ENCODE measurements at places on chromosomes 7 and 10.

GRCh38 chr7:108367314-108367713, 88.9 kb downstream of the NRCAM start:
- DNase-seq, result no peak

DNA sequence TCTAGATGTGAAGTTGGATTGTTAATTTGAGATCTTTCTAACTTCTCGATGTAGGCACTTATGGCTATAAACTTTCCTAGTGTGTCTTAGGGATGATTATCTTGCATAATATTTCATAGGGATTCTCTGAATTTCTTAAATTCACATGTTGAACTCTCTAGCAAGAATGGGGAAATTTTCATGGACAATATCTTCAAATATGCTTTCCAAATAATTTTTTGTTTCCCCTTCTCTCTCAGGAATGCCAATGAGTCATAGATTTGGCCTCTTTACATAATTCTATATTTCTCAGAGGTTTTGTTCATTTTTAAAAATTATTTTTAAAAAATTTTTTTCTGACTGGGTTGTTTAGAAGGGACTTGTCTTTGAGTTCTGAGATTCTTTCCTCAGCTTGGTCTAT, 68.9 kb downstream of the MGAM2 start:
- no peak for DNase-seq

- no peak for DNase-seq
These were observed 718.3 kb downstream of the GRID1 start for GRCh38 chr10:85648279-85648754.

DNA sequence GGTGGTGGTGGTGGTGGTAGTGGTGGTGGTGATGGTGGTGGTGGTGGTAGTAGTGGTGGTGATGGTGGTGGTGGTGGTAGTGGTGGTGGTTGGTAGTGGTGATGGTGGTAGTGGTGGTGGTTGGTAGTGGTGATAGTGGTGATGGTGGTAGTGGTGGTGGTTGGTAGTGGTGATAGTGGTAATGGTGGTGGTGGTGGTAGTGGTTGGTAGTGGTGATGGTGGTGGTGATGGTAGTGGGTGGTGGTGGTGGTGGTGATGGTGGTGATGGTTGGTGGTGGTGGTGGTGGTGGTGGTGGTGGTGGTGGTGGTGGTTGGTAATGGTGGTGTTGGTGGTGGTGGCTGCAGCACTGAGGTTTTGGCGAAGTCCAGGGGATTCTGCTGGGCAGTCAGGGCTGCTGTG, 58.5 kb downstream of the TMEM130 start:
- DNase-seq, result no peak

DNA sequence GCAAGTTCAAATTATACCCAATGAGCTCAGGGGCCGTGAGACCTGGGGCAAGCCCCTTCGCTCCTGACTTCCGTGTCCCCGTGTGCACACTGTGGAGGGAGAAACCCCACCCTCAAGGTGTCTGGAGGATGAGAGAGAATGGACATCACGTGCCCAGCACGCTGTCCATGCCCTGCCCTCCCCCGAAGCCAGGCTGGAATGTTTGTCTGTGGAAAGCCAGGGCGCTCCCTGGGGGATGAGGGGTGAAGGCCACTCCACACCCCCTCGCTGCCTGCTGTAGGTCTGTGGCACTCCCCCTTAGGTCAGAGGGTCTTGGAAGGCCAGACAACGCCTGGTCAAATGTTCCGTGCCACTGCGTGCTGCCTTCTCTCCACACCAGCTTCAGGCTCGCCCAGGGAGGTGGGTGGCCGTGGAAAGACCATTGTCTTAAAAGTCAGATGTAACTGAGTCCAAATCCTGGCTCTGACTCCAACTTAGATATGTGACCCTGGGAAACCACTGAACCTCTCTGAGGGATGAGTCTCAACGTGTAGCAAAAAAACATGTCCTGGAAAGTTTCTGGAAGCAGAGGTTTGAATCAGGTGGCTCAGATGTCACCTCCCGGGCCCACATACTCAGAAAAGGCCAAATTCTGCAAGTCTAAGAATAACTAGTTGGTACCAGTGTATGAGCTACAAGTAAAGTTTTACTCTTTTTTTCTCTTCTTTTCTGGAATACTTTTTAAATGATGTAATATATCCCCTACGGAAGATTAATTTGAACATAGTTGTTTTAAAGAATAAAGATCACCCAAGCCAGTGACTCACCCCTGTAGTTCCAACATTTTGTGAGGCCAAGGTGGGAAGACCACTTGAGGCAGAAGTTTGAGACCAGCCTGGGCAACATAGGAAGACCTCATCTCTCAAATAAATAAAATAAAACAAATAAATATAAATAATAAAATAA, 24.9 kb downstream of the RCC1L start:
- no peak for DNase-seq

- no peak for DNase-seq
These were observed 43.2 kb downstream of the RALA start for GRCh38 chr7:39666562-39666961.

DNA sequence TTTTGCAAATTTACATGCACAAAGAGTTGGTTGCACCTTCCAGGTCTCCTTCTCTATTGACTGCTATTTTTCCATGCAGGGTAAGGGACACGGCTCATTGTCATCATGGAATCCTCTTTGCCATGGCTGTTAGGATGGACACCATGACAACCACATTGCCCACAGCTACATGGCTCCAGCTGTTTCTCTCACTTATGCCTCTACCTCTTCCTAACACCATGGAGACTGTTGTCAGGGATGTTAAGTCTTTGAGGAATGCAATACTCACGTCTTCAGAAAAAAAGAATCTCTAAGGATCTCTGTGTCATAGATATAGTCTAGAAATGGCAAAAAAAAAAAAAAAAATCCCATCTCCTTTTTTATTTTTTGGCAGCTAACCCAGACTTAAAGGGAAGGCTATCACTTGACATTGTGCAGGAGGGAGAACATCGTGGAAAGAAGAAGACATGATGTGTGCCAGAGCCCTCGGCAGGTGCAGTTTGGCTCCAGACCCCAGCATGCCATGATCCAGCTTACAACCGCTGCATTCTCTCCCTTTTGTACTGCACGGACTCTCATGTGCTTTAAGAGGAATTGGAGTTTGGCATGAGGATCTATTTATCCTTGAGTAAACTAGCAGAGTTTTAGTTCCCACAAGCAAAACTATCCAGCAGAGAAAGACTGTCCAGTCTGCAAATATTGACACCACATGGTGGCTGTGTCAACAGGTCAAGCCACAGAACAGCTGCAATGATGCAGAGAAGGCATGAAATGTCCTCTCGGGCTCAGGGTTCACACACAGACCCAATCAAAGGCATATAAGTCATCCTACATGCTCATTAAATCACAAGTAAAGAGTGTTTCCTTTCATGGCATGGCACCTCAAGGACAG, 70.8 kb downstream of the FRMD4A start:
- DNase-seq, result no peak

- no peak for DNase-seq
These were observed 27.5 kb upstream of the ZCCHC24 start for GRCh38 chr10:79472951-79473350.

DNA sequence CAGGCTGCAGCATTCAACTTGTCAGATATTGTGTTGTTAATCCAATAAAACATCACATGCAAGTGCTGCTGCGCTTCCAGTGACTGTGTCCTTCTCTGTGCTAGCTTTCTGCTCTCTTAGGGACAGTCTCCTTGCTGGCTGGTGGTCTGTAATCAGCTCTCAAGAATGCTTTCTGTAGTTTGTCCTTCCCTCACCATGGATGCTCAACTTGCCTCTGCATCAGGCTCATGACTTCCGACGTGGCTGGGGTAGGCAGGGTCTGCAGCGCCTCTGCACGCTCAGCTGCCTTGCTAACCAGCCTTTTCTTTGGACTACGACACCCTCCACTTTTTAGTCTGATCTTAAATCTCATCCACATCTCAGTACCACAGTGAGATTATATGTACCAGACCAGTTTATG, 58.3 kb downstream of the MMRN2 start:
- DNase-seq, result no peak

DNA sequence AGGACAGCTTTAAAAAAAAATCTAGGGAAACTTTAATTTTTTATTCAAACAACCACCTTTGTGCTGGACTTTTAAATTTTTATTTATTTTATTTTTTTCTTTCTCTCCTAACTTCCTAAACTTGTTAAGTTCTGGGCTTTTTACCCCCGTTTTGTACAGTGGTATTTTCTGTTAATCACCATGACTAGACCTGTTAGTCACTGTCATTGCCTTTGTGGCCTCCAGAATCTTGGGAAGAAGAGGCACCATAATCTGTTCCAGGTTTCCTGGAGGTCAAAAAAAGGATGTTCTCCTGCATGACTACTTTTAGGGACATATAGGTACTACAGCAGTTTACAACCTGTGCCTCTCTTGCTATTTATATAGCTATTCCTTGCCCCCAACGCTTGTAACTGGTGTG, 31.1 kb upstream of the DDX50 start:
- DNase-seq, result no peak

DNA sequence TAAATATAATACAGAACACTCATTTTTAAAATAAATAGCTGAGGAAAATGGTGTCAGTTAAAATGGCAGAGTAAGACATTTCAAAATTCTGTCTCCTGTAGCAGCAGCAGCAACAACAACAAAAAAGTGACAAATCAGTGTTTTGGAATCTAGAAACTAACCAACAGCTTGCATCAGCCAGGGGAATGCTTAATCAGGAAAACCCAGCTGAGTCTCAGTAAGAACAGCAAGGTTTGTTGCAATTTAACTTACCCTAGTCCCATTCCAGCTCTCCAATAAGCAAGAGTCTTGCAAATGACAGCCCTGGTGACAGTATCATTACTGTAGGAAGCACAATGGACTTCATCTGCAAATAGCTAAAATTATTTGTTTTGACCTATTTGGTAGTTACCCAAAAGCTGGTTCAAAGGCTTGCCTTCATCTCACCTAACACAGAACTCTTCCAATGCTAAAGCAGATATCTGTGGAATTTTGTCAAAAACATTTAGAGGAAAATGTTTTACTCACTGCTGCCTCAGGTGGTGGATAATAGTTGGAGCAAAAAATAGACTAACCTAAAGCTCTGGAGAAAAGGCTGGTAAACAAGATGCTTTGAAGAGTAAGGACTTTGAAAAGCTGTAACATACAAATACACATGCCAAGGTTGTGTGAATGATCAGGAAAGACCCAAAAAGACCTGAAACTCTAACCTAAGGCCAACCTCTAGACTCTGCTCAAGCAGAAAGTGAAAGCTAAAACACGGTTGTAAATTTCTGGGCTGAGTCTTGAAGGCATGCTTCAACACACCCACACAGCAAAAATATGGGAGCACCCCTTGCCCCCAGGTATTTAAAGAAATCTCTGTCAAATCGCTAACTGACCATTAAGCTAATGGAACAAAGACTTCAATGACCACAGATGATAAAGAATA, 9.9 kb upstream of the ARHGAP22 start:
- no peak for DNase-seq

DNA sequence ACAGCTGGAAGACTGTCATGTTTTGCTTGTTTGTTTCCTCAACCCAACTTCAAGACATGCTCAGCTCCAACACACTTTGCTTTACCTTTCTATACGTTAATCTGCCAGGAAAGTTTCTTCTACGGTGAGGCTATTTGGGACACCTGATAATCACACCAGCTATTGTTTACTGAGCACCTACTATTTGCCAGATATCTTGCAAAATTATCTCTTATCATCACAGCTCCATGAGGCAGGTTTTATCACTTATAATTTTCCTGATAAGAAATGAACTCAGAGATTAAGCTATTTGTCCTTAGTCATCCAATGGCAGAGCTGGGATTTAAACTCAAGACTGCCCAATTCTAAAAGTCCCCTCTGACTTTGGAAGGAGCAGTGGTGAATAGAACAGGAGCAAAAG, 117.4 kb downstream of the CREB5 start:
- DNase-seq, result no peak

GRCh38 chr7:17944720-17945119, 4.4 kb upstream of the SNX13 start:
- DNase-seq, result no peak

Measured in activated CD4-positive, CD25-positive, alpha-beta regulatory T cell treated with anti-CD3 and anti-CD28 coated beads, Interleukin-2, amount 50 U/mL, for 16 hours (primary cell).